ENCODE measurements at places on chromosomes 3 and 15.

- DNase-seq: no peak
Observed at GRCh38 chr15:85691350-85692240, 103.1 kb downstream of the KLHL25 start.

DNA sequence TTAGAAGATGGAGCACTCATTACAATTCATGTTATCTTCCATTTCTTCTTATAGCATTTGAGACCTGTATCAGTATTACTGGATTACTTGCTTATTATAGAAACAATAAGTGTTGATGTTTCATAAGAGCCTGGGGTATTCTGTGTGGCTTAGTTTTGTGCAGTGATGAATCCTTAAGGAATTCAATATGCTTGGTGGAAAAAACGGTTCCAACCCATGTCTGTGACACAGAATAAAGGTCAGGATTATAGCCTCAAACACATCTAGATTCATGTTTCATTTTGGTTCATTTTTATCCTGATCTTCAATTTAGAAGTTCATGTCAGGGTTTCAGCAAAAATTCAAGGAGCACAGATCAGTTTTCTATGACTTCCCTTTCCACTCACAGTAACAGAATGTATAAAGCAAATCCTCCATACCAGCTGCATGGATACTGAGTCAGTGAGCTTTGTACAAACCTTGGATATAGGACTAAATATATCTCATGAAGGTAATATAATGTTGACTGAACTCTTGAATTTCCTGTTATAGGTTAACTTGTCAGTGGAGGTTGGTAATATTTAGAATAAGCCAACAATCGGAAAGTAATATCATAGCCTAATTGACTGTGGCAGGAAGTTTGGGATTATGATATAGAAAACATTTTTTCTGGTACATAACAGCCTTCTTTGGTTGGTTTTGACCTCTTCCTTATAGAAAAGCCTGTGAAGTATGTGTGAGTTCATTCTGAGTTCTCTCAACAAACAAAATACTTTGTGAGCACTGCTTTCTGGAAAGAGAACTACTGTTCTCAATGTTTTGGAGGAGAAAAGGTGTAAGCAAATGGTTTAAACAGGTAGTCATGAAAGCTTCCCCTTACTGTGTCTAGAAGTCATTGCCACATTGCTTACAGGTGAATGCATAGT lies 218.2 kb upstream of the TPM1 start:
- no peak for DNase-seq

- no peak for DNase-seq
Observed at GRCh38 chr3:193630005-193630404, 37.0 kb downstream of the OPA1 start.

- DNase-seq: no peak
Observed at GRCh38 chr15:25582886-25583285, 144.1 kb upstream of the UBE3A start.

DNA sequence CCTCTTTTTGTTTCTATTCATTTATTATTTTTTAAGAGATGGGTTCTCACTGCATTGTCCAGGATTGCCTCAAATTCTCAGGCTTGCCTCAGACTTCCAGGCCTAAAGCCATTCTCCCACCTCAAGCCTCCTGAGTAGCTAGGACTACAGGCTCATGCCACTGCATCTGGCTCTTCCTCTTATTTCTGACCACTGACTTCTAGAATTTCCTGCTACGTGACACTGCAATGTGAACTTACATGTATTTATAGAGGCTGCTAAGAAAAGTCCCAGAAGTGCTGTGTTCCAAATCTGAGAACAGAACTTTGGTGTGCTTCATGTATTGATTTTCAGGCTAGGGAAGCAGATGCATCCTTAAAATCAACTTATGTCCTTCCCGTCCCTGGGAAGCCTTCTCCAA lies 407.4 kb downstream of the RSL24D1 start:
- DNase-seq: no peak

DNA sequence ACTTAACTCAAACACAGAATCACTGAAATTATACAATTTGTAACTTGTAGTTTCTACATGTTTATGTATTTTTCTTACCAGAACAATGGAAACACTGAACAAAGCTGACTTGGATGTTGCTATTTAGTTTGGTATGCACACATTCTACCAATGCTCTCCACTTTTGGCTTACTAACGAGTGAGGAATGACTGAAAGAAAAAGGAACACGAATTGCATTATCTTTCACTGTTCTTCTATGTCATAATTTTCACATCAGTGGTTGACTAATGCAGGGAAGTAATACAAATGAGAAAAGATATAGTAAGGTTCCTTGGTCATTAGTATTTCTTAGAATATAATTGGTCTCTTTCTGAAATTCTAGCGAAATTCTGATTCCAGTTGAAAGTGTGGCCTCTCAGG lies 9.8 kb upstream of the CNTN3 start:
- no peak for DNase-seq

DNA sequence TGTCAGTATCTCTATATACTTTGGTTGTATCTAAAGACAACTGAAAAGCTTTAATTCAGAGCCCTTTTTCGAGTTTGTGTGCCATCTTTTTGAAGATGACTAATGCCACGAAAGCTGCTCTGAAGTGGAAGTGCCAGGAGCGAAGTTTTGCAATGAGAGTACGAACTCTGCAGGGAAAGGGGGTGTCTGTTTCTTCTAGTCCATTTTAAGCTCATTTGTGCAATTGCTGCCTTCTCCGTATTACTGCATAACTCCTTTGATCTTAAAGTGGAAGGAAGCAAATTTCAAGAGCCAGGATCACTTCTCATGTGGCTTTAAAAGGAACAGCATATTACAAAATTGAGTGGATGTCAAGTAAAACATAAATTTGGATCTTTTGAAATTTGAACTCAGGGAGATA lies 245.3 kb downstream of the FEZF2 start:
- no peak for DNase-seq

DNA sequence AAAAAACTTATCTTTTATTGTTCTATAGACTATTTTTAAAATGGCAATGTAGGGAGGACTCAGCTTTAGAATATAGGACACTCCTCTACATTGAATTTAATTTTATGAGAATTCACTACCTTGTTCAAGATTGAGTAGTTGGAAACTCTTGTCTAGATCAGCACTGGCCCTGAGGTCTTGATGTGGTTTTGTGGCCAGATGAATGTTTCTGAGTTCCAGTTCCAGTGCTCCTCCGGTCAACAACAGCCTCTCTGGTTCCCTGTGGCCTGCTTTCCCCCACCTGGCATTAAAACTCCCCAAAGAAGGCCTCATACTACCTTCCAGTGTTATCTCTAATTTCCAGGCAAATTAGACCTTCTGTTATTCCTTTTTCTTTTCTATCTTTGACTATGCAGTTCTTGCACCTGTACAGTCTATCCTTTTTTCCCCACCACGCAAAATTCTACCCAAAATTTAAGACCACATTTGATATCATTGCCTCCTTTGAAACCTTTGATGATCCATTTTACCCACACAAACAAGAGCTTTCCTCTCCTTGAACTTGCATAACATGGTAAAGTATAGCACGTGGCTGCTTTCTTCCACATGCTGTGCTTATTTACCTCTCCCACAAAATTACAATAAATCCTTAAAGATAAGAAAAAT lies 9.6 kb upstream of the ANP32A start:
- no peak for DNase-seq

DNA sequence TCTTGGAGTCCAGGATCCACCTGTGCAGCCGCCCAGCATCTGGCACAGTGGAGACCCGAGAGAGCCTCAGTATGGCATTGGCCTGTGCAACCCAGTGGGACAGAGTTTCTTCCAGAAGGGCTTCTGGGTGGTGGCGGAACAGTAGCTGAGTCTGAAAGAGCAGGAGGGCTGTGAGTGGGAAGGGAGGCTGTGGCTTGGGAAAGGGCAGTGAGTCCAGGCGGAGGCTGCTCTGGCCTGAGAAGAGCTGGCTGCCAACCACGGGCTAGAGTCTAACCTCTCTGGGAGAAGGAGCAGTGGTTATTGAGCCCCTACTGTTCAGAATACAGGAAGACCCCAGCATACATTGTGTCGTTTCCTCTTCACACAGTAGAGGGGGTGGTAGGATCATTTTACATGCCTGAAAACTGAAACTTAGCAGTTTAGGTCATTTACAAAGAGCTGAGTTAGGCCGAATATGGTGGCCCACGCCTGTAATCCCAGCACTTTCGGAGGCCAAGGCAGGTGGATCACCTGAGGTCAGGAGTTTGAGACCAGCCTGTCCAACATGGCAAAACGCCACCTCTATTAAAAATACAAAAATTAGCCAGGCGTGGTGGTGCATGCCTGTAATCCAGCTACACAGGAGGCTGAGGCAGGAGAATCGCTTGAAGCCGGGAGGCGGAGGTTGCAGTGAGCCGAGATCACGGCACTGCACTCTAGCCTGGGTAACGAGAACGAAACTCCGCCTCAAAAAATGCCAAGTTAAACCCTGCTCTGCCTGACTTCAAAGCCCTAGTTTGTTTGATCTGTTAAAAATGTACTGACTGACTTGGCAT lies 3.2 kb downstream of the AEN start:
- DNase-seq: no peak

GRCh38 chr3:21544076-21544462 lies 206.9 kb downstream of the ZNF385D start:
- DNase-seq: no peak

GRCh38 chr3:158790901-158791589 lies 10.8 kb upstream of the MFSD1 start:
- DNase-seq: no peak

DNA sequence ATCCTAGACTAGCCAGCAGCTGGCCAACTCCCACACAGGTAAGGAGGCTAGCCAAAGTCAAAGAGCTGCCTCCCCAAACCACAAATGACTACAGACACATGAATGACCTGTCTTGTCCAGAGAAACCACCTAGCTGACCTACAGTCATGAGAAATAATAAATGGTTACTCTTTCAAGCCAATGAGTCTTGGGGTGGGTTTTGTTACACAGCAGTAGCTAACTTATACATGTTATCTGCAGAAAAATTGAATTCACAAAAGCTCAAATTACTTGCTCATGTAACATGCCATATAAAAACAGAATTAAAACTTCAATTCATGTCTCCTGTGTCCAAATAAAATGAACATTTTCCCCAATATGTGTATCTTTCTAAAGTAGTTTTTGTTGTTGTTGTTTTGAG lies 307.4 kb upstream of the NR2F2 start:
- DNase-seq: no peak

DNA sequence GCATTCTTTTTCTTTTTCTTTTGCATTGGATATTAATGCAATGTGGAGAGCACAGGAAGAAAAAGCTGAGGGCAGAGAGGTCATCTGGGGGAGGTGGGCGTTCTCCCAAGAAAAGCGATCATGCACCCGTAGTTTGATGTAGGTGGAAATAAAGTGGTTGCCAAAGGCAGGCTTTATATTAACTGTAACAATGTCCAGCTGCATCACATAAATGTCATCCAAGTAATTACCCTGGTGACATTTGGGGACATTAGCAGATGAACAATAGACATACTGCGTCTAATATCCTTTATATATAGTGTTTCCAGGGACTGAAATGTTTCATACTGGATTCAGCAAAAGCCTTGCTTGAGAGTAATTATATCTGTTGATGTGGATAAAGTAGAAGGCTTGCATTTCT lies 135.5 kb downstream of the CNTN6 start:
- DNase-seq: no peak

DNA sequence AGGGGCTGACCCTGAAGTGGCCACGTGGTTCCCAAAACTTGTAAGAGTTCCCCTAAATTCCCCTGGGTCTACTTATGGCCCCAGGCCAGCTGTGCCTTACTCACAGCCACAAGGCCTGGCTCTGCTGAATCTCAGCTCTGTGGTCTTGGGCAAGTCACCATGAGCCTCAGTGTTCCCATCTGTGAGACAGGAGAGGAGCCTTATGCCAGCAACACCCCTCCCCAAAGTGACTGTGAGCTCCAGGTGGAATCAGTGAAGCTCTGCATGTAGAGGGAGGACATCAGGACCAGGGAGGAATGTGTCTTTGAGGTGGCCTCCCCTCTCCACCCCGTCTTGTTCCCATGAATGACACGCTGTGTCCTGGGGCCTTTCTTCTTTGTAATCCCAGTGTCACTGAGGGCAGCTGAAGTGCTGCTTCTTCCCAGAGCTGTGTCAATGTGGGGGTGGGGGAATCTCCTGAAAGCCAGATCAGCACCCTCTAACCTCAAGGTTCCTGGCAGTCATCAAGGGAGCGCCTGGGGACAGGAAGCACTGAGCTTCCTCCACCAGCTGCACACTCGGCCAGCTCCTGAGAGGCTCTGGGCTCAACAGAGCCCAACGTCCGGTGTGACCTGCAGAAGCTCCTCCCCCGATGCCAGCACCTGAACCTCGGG lies 258.9 kb downstream of the UACA start:
- no peak for DNase-seq

DNA sequence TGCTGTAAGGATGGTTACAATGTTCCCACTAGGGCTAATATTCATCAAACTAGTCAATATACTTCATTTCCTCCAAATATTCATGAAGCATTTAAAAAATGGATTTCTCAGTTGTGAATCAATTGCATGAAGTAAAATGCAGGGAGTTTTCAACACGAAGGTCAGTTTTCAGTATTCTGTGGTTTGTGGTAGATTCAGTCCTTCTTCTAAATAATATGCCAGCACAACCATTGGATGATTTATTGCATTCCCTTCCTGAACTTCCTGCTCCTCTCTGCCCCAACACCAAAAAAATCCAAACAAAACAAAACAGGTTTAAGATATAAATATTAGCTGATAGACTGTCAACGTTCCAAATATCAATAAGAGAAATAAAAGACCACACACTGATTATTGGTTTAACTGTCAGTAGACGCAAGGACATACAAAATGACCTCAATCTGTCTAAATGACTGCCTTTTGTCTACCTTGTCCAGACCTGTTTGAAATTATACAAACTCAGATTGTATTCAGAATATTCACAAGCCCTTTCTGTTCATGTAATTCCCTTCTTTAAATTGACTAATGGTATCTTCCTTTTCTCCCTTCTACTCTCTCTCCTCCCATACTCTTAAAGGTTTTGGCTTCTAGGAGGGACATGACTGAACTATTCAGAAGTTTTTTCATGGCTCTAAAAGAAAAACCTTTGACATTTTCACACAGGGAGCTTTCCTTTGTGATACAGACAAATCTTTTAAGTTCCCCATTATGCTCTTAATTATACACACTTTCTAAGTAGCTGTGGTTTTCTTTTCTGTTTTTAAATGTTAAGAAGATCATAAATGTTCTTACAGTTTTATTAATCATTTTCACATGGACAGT lies 92.6 kb upstream of the STT3B start:
- DNase-seq: no peak

DNA sequence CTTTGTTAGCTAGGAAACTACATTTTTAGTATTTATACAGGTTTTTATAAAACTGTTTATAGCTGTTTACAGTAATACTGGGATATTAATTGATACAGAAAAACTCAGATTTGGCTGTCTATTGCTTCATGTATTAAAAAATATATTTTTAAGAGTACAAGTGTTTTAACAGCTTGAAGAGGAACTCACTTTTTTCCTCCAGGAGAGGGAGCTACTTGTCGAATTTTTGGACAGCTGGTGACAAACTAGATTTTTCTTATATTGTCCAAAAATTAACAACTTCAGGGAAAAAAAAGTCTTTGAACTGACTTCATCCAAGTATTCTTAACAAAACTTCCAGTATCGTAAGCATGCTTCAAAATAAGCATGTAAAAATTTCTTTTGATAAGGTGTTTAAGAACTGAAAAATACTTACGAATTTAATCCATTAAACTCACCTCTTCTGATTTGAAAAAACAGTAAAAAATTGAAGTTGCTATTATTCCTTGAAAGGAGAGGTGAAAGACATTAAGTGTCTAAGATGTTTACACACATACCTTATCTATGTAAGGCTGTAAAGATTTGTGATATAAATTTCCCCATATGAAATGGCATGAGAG lies 4.0 kb downstream of the DIPK2A start:
- DNase-seq: no peak

- no peak for DNase-seq
Observed at GRCh38 chr3:170418422-170419398, at the start of gene CLDN11. TSS of gene CLDN11 (plus strand) at chr3:170418868. CDS start at chr3:170419067, 199 bp downstream.
